Activated naive CD8-positive, alpha-beta T cell treated with anti-CD3 and anti-CD28 coated beads, Interleukin-2, amount 10 ng/mL, durations not matched to agents 7 days and 5 days (primary cell): ENCODE measurements at places on chromosomes 6 and 20. TPM values are rescaled to one million over a fixed set of nuclear protein-coding genes. Genes with fewer than 3 reads are reported as not detected.

- no peak overlapping the region for H3K4me3 ChIP-seq
- H3K27ac ChIP-seq: no peak overlapping the region
- no peaks in the 10 kb centered on the region for H3K36me3 ChIP-seq
- H3K4me1 ChIP-seq: peaks cover 11% of the 10 kb centered on the region
- peaks cover 3% of the 10 kb centered on the region for H3K27me3 ChIP-seq
Observed at GRCh38 chr20:1855109-1855508, 40.1 kb upstream of the SIRPA start.

- H3K36me3 ChIP-seq: no peaks in the 10 kb centered on the region
- no peaks in the 10 kb centered on the region for H3K4me1 ChIP-seq
- no peak overlapping the region for H3K4me3 ChIP-seq
- DNase-seq: no peak
Observed at GRCh38 chr20:51196991-51197651, 174.2 kb upstream of the KCNG1 start.

- H3K4me3 ChIP-seq: no peak overlapping the region
- no peak overlapping the region for H3K27ac ChIP-seq
- no peak for DNase-seq
- H3K36me3 ChIP-seq: peaks cover 4% of the 10 kb centered on the region
Observed at GRCh38 chr6:139436200-139436956, 61.9 kb upstream of the CITED2 start.

GRCh38 chr6:26350858-26351543 is 14.0 kb upstream of the BTN3A2 start:
- peaks cover 6% of the 10 kb centered on the region for H3K4me1 ChIP-seq
- no peak overlapping the region for H3K4me3 ChIP-seq
- no peak overlapping the region for H3K27ac ChIP-seq
- H3K36me3 ChIP-seq: no peaks in the 10 kb centered on the region

DNA sequence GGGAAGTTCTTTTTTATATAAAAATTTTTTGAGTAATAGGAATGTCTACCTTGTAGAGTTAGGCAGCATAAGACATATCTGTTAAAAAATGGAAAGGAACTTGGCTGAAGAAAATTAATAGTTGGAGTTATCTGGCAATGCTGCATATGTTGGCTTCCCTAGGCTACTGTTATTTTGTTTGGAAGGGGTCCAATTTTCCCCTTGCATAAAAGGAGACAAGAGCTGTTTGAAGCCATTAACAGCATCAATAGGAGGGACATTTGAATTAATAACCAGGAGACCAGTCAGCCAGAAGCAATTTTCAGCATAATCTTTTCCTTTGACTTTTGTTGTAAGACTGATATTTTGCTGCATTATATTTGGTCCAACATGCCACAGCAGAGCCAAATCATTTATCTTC is 80.9 kb upstream of the TAB2 start:
- peaks cover 45% of the 10 kb centered on the region for H3K36me3 ChIP-seq
- H3K27ac ChIP-seq: no peak overlapping the region
- H3K27me3 ChIP-seq: no peaks in the 10 kb centered on the region
- H3K4me1 ChIP-seq: peaks cover 36% of the 10 kb centered on the region
- no peak for DNase-seq
- H3K4me3 ChIP-seq: no peak overlapping the region

BEND3 gene
- 2.2 TPM for total RNA-seq

DNA sequence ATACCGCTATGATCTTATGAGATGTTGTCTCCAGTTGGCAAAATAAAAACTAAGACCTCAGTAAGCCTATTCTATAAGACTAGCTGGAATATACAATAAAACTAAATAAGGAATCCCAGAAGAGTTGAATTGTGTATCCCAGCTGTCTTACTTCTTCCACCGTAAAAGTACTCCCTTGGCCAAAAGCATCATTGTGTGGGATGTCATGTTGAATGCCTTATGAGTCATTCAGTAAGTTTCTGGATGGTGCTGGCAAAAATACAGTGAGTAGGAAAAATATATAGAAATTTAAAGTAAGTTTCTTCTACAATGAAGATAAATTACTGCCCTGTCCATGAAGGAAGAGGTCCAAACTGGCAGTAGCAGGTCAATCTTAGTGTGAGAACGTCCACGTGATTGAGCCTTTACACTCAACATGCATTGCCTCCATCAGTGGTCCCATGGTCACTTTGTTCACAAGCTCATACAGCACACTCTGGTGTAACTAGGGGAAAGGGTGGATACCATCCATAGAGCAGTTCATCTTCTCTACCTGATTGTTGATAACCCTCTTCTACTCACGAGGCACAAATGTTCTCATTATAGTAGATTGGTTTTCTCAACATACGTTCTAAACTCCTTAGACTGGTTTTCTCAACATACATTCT is 13.7 kb upstream of the ZNF318 start:
- peaks cover 4% of the 10 kb centered on the region for H3K36me3 ChIP-seq
- H3K4me3 ChIP-seq: peak overlapping the region; percentile 68
- no peak for DNase-seq

DNA sequence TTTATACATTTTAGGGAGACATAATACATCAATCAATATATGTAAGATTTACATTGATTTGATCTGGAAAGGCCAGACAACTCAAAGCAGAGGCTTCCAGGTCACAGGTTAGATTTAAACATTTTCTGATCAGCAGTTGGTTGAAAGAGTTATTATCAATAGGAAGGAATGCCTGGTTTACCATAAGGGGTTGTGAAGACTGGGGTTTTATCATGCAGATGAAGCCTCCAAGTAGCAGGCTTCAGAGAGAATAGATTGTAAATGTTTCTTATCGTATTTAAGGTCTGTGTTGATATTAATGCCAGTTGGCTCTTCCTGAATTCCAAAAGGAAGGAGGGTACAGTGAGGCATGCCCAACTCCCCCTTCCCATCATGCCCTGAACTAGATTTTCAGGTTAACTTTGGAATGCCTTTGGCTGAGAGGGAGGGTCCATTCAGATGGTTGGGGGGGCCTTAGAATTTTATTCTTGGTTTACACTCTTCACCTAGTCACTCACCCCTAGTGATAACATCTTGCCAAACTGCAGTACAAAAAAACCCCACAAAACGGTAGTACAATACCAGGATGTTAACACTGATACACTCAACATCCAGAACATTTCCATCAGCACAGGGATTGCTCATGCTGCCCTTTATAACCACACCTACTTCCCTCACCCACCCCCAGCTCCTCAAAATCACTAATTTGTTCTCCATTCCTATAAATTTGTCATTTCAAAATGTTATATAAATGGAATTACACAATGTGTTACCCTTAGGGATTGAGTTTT is 259.6 kb upstream of the PLN start:
- H3K27ac ChIP-seq: no peak overlapping the region
- no peak for DNase-seq
- peaks cover 4% of the 10 kb centered on the region for H3K27me3 ChIP-seq
- no peak overlapping the region for H3K4me3 ChIP-seq
- H3K36me3 ChIP-seq: no peaks in the 10 kb centered on the region

DNA sequence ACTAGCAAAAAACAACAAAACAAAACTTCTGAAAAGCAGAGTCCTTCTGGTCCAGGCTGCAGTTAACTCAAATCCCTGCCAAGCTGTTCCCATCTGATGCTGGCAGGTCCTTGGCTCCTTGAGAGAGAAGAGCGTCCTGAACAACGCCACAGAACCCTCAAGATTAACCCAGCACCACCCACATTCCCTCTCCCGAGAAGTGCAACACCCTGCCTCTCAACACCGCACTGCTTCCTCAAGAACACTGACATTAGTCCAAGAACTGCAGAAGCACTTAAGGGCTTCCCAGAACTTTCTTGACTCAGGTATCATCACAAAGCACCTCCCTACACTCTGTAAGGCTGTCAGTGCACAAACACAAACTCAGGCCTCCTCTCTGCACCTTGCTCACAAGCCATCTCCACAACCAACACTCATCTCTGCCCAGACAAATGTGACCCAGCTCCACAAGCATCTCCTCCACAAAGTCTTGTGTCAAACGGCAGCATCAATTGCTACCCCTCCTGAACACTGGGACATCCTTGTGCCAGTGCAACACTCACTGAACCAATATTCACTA is 7.5 kb downstream of the MRPL14 start:
- H3K4me1 ChIP-seq: peaks cover 55% of the 10 kb centered on the region
- no peak overlapping the region for H3K4me3 ChIP-seq
- DNase-seq: no peak
- peak overlapping the region; percentile 0 for H3K27ac ChIP-seq
- no peaks in the 10 kb centered on the region for H3K27me3 ChIP-seq
